ENCODE measurements at places on chromosomes 16 and 17.

- DNase-seq, result no peak
These were observed 64.1 kb downstream of the TIMM22 start for GRCh38 chr17:1060991-1061390.

DNA sequence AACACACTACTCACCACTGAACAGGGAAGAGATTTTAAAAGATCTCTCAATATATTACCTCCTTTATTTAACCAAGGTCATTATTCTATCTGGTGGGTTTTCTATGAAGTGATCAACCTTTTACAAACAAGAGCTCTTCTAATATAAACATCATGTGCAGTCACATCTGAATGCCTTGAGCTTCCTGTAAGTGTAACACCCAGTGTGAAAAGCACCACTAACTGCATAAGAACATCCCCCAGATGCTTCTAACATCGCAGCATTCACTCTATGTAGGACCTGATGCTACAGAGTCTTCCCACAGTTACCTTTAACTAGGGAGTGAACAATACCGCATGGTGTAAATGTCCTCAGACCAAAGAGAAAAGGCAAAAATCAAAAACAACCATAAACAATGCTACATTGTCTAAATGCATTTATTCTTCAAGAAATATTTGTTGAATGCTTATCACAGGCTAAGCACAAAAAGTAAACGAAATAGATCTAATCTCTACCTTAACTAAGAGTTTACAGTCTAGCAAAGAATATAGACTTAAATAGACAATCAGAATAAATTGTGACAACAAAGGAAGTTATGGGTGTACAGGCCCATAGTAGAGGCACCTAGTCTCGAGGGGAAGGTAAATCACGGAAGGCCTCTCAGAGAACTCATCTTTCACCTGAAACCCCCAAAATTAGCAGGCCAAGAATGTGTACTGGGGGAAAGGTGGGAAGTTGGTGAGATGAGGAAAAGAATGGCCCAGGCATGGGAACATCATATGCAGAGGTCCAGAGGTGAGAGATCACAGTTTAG is 16.2 kb downstream of the SKAP1 start:
- DNase-seq, result no peak

- DNase-seq, result no peak
These were observed 4.1 kb downstream of the PDF start for GRCh38 chr16:69326172-69326873.

DNA sequence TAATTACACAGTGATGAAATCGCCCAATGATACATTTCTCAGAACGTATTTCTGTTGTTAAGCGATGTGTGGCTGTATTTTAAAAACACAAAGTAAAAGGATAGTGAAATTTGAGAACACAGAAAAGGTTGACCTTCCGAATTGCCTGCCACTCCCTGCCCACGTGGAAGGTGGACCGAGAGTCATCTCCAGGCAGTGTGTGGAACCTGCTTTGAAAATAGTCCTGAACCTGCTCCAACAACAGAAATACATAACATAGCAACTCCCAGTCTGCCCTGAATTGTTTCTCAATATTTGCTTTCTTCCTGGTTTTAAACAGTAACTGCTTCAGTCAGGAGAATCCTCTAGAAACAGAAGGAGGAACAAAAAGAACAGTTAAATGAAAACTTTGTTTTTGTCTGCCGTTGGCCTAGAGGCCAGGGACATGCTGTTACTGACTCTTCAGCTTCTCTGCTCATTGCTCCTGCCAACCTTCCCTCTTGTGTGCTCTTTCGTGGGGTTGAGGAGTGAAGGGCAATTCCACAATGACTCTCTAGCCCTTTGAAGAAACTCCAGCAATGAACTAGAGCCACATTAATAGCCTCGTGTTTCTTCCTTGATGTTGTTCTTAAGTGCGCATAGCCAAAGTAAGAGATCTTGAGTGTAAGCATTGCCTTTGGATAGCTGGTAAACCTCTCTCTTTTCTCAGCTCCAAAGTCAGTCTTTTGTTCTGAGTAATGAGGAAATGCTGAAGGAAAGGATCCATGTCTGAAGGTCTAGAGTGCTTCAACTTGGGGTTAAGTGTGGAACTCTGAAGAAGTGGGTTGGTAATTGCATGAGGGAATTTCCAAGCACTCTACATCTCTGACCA is 452.5 kb upstream of the CCL2 start:
- no peak for DNase-seq

DNA sequence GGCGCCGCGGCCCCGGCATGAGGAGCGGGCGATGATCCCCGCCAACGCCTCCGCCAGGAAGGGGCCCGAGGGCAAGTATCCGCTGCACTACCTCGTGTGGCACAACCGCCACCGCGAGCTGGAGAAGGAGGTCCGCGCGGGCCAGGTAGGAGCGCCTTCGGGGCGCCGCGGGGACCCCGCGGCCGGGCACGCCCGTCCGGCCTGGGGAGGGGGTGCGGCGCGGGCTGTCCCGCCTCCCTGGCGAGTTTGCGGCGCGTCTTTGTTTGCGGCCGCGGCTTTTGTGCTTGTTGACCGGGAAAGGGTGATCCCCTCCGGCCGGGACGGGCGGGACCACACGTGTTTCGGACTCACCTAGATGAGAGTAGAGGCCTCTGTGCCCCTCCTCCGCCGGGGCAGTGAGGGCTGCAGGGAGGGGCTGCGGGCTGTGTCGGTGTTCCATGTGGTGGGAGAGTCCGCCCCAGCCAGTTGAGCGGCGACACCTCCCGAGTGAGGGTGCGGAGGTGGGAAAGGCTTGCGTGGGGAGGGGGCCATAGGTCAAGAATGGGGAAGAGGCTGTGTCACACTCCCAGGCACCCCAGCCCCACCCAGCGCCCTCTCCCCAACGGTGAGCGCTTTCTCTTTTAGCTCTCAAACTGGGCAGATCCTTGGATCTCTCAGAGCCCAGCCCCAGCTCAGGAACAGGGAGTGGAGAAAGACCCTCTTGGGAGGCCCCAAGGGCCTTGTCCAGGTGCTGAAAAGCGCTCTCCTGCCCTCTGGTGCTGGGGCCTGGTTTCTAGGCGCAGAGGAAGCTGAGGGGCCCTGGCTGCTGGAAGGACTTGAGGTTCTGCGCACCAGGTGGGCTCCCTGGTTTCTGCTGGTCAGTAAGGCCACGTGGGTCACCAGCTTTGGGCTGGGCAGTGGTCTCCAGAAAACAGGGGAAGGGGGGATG is 923 bp downstream of the ANKRD13B start:
- DNase-seq, result no peak

DNA sequence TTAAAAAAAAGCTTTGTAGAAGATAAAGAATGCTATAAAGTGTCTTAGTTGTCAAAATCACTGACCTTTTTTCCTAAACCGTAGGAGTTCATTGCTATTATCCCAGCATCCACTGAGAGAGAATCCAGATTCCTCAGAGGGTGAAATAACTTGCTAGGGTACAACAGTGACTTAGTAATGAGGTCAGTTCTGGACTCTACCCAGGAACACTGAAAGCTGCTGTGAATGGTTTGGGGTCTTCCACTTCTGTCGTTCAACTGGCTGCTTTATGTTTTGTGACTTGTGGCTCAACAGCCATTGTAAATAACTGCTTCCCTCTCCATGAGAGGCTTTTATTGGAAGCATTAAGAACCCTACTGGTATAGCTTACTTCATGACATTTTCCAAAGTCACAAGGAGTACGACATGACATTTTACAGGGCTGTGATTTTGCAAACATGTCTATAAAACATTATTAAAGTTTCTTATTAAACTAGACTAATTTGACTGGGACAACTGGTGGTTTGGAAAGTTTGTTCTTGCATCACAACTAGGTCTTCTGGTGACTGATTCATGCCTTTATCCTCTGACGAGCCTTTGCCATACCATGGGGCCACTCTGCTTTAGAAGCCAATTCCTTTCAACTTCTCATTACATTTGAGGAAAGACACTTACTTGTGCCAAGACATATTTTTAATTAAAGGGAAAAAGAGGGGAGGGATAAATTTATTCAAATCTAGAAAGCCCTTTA is 92.2 kb upstream of the CDH11 start:
- no peak for DNase-seq

DNA sequence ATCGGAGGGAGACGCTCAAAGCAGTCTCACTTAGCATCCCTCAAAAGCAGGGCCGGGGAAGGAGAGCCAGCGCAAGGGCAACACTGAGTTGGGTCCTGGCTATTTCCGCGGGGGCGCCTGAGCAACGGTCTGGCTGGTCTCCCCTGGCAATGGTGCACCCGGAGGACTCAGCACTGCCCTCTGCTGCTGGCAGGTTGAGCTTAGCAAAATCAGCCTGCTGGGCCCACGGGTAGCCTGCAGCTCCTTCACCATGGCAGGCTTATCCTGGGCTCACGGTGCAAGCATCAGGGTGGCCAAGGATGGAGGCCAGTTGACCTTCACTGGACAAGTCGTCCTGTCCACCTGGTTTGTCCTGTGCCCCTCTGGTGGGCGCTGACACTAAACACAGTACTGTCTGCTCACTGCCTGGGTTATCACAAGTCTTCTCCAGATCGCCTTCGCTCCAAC is 14.4 kb upstream of the ALDH3A1 start:
- DNase-seq, result no peak

Data from esophagus squamous epithelium (tissue), 5 donors.